ENCODE measurements at places on chromosomes 1 and 21.

GRCh38 chr1:6831366-6831765 lies 46.1 kb downstream of the CAMTA1 start:
- DNase-seq: no peak

- DNase-seq: no peak
Observed at GRCh38 chr1:64398936-64399335, 71.0 kb upstream of the CACHD1 start.

DNA sequence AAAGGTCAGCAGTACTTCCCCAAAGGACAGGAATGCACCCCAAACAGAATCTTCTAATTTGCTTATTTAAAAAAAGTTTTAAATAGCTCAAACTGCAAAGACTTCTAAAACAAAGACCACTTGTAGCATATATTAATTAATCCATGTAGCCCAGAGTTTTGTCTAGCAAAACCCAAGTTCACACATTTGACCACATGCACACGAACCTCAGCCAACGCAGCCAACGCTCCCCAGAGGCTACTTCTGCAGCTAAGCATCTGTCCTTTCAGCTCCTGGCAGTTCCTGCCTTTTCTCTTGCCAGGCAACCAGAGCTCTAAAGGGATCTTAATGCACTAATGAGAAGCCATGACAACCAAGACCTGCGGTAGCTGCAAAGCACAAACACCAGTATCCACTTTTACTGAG lies 89.6 kb downstream of the RERE start:
- DNase-seq: no peak

DNA sequence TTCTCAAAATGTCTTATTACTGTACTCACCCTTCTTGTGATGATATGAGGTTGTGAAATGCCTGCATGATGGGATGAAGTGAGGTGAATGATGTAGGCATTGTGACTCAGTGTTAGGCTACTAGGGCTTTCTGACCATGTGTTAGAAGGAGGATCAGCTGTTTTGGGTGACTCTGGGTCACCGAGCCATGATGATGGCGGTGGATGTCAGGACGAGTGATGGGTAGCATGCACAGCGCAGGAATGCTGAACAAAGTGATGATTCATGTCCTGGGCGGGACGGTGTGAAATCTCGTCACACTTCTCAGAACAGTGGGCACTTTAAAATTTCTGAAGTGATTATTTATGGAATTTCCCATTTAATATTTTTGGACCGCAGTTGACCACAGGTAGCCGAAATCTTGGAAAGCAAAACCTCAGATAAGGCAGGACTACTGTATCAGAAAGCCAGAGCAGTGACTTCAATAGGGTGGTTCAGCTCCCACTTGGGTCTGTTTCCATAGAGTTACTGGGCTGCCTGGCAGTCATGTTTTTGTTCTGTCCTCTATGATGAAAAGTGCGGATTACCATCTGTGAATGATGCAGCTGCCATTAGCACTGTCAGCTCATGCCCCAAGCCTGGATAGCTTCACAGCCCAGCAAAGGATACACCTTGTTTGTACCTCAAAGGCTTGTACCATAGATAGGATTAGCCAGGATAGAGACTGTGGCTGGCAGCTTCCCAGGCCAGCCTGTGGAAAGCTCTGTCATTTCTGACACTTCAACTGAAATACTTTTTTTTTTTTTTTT lies 26.6 kb downstream of the IL6R start:
- DNase-seq: no peak

DNA sequence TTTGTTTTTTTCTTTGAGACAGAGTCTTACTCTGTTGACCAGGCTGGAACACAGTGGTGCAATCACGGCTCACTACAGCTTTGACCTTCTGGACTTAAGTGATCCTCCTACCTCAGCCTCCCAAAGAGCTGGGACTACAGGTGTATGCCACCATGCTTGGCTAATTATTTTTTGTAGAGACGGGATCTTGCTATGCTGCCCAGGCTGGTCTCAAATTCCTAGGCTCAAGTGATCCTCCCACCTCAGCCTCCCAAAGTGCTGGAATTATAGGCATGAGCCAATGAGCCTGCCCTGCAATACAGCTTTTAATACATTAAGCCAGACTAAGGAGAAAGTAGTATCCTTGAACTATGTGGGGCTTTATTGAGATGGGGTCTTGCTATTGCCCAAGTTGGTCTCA lies 16.6 kb upstream of the EXOSC10 start:
- no peak for DNase-seq

- DNase-seq: peak; percentile 17
Observed at GRCh38 chr1:237851210-237851845, 39.4 kb downstream of the ZP4 start.

DNA sequence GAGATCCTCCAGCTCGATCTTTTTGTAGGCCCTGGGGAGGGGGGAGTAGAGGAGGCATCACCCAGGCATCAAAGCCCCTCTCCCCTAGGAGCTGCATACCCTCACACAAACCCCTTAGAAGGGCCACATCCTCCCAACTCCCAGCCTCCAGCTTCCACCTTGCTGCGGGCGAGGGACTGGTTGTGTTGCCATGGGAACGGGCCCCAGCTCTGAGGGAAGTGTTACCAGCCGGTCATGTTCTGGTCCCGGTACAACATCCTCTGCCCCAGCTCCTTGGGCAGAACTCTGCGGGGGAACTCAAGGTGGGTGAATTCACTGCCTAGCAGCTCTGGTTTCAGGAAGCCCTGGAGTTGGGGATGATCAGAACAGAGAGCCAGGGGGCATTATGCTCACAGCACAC lies 4.1 kb downstream of the PPM1J start:
- no peak for DNase-seq

- DNase-seq: no peak
Observed at GRCh38 chr1:65952696-65953095, 160.0 kb downstream of the PDE4B start.

DNA sequence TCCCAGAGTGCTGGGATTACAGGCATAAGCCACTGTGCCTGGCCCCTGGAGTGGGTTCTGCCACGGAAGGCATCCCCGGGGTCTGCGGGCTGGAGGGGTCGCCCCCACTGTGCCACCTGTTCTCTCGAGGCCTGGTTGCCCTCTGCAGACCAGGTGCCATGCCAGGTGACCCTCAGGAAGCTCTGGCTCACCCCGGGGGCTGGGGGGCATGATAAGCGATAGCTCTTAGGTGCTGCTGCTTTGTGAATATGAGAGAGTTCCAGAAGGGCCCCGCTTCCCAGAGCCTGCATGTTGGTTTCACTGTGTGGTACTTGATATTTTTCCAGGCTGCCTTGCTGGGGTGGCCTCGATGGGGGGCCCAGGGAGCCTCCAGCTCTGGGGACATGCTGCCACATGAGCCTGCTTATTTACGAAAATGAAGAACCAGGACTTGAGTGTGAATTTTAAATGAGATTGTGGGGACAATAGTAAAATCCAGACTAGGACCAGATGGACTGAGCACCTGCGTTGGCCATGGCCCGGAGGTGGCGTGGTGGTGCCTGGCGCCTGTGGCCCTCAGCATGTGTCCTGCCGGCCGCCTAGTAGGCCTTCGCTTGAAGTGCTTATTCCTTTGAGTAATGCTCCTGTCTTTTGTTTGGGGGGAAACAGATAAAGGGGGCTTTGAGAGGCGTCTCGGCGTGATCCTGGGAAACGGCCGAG lies 7.3 kb downstream of the SKI start:
- DNase-seq: no peak

- no peak for DNase-seq
Observed at GRCh38 chr1:184494929-184495328, 108.1 kb downstream of the C1orf21 start.

- DNase-seq: no peak
Observed at GRCh38 chr1:182308826-182309225, 82.8 kb downstream of the GLUL start.

DNA sequence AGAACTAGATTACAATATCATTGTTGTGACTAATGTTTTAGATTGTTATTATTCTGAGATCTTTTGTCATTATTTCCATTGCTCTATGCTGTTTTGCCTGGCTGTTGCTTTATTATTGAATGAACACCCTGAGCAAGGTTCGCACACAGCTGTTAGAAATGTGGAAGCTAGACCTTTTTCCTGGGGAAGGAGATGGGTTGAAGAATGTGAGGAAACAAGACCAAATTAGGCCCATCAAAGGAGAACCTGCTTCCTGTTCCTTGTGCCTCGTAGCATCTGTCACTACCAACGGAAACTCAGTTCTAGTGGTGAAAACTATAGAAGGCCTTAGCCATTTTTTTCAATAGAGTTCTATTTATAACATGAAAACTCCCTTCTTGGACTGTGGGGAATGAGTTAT lies 68.7 kb downstream of the RGL1 start:
- DNase-seq: no peak

DNA sequence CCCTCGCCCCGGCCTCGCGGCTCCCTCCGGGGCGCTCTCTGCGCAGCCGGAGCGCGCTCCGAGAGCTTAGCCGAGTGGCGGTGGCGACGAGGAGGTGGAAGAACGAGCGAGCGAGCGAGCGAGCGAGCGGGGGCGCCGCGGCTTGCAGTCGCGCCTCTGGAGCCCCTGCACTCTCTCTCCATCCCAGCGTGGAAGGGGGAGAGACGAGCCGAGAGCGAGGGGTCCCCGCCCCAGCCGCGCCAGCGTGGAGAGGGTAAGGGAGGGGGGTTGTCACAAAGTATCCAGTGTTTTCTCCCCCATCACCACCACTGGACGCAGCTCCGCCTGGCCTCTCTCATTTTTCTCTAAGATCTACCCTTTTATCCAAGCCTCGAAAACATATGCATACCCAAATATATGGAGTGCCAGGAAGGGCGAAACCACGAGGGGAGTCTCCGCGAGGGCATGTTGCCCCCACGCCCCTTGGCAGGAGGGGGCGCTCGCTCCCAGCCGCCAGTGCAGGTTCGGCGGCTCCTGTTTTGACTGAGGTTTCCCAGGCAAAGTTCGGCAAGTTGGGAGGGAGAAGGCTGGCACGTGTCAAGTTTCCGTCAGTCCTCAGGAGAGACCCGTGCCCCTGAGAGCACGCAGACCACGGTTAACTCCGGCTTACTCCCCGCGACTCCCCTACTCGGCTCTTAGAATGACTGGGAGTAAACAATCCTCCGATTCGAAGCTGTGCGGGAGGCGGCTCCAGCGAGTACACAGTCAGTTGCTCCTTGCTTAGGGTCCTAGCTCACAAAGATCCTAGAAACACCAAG lies 569 bp upstream of the DAB1 start:
- no peak for DNase-seq
